ENCODE measurements at places on chromosomes 13 and 19. TPM values are rescaled to one million over a fixed set of nuclear protein-coding genes. Genes with fewer than 3 reads are reported as not detected.

GRCh38 chr19:2425622-2426581 lies 1.5 kb downstream of the TIMM13 start:
- no peak overlapping the region for H3K27ac ChIP-seq
- no peak overlapping the region for H3K4me3 ChIP-seq
- H3K4me1 ChIP-seq: peaks cover 44% of the 10 kb centered on the region
- DNase-seq: no peak
- H3K36me3 ChIP-seq: peaks cover 71% of the 10 kb centered on the region
- H3K27me3 ChIP-seq: no peaks in the 10 kb centered on the region

DNA sequence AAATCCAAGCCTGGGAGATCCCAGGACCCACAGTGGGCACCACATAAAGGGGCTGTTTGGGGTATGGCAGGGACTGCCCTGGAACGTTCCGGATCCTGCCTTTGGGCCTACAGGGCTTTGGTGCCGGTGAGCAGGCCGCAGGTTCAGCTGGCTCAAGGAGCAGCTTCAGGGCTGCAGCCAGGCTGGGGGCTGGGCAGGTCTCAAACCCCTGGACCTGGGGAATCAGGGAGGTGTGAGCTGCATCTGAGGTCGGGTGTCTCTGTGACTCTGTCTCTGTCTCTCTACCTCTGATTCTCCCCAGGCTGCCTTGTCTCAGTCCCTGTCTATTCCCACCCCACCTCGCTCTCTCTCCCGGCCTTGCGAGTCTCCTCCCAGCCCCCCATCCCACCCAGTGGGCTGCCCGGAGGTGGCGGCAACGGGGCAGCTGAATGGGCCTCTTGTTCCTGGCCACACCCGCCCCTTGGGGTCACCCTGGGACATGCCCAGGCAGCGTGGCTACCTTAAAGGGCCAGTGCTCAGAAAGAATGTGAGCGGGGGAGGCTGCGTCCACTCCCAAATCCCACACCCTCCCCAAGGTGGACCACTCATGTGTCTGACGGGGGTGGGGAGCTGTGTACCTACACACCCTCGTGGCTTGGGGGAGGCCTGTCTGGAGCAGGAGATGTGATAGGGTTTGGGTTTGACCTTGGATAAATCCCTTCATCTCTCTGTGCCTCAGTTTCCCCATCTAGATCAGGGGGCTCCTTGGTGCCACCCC lies 31.1 kb downstream of the NFIC start:
- H3K27me3 ChIP-seq: no peaks in the 10 kb centered on the region
- DNase-seq: no peak
- H3K4me1 ChIP-seq: peaks cover 22% of the 10 kb centered on the region

DNA sequence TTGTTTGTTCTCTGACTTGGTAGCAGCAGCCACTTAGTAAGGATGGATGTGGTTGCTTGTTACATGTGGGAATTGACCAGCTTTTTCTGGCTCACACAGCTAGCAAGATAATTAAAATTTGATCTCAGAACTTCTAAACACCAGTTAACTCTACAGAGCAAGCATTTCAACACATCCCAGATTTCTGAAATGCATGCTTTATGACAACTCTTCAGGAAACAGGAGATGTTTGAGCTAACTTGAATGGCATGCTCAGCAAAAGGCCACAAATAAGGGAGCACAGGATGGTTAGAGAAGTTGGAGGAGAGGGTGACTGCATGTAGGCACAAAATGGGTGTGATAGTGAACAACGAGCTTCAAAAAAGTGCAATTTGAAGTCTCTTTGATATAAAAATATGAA lies 167.1 kb upstream of the SPRY2 start:
- no peaks in the 10 kb centered on the region for H3K4me1 ChIP-seq
- no peak overlapping the region for H3K4me3 ChIP-seq
- no peak overlapping the region for H3K27ac ChIP-seq
- DNase-seq: no peak
- H3K36me3 ChIP-seq: no peaks in the 10 kb centered on the region
- no peaks in the 10 kb centered on the region for H3K27me3 ChIP-seq

Gene KLK4
- 1.9 TPM for polyA plus RNA-seq

Gene PDE4A
- polyA plus RNA-seq: 28.4 TPM
